ENCODE measurements at places on chromosomes 11 and 22. TPM values are rescaled to one million over a fixed set of nuclear protein-coding genes. Genes with fewer than 3 reads are reported as not detected.
A peak's percentile ranks its signal among the peaks of the same experiment; 100 is the strongest.

GRCh38 chr22:20495861-20496681 is 476 bp upstream of the KLHL22 start:
- peak; percentile 99 for DNase-seq

DNA sequence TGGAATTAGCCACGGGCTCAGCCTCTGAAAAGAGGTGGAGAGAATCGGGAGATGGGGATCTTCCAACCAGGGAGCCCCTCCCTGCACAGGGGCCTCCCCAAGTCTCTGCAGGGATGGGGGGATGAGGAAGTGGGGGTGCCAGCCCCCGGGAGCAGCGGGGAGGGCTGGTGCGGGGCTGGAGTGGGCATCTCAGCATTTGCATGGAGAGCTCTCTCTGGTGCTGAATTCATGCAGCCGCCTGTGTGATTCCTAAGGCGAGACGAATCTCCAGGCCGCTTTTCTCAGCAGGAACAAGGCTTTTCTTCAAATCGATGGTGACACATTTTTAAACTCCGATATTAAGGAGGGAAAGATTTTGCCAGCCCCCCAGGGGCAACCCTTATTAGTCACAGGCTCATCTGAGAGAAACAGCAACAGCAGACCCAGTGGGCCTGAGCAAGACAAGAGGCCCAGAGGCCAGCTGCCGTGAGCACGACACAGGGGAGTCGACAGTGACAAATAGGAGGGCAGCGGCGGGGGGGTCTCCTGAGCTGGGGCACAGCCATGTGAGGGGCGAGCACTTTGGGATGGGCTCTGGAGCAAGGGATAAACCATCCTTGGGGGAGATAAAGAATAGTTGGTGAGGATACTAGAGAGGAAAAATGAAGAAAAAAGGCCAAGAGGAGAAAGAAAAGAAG is 29.0 kb downstream of the MACROD1 start:
- DNase-seq, result no peak

GRCh38 chr11:115912484-115912945 is 408.3 kb upstream of the CADM1 start:
- DNase-seq, result no peak

The OR5B17 gene
- not detected for polyA plus RNA-seq

The GGT1 gene
- polyA plus RNA-seq, result 1.8 TPM

GRCh38 chr11:75592715-75593114 is 30.7 kb downstream of the SERPINH1 start:
- DNase-seq, result no peak

The KCNJ4 gene
- not detected for polyA plus RNA-seq

DNA sequence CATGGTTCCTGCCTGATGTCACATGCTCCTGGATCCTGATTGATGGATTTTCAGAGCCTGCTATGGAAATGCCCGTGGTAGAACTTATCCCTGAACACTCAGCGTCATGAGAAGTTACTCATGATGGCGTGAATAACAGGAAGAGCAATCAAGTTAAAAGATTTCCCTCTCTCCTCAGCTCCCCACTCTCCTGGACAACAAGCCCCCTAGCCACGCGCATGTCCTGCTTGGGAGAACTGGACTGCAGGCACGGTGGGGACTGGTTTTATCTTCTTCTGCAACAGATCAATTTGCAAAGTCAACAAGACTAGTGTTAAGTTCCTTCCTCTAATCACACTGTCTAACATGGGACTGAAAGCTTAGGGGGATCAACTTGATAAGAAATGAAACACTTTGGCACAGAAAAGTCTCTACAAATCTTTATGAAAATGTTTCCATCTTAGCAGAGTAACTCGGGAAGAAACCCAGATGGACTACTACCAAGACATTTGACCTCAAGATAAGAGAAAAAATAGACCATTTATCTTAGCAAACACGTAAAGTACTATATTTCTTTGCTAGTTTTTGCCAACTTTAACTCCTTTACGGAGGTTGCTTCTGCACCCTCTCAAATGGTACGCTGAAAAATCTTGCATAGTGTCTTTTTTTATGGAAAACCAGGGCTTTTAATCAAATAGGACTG is 27.6 kb downstream of the POU2AF1 start:
- DNase-seq, result no peak

DNA sequence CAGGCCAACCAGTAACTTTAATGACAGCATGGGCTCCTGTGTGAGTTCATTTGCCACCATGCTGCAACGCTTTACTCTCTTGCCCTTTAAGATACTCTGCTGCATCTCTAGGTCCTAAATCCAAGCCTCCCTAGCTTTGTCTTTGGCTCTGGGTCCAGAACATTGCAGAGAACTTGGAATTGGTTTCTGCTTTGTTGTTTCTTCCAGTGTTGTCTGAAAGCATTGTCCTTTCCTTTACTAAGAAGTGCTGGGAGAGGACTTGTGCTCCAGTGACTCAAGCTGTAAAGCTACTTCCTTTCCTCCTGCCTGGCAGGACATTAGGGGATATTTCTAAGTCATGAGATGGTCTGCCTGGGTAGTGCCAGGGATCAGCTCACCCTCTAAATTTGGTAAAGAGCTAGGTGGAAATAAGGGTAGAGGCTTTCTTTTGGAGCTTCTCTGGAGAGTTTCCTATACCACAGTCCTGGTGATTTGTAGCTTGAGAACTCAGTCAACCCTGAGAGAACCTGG is 202.5 kb upstream of the CADM1 start:
- no peak for DNase-seq

DNA sequence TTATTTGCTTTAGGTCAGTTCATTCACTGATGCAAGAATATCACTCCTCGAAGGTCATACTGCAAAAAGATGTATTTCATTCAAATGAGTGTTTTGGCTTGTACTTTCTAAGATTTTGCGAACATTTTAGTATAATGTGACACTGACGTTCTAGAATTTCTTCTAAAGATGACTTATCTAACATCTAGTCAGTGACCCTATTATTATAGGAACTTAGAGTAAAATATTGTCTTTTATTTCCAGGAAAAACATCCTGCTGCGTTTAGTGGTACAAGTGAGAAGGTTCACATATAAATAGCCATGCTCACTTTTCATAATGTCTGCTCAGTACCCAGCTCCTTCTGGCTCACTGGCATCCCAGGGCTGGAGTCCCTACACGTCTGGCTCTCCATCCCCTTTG is at the start of gene OR52M1:
TSS of gene OR52M1 (plus strand) at position 301 of the 400 bp plus-strand sequence. CDS start at position 301, 0 bp downstream.
- DNase-seq, result no peak

The DBX1 gene
- not detected for polyA plus RNA-seq

DNA sequence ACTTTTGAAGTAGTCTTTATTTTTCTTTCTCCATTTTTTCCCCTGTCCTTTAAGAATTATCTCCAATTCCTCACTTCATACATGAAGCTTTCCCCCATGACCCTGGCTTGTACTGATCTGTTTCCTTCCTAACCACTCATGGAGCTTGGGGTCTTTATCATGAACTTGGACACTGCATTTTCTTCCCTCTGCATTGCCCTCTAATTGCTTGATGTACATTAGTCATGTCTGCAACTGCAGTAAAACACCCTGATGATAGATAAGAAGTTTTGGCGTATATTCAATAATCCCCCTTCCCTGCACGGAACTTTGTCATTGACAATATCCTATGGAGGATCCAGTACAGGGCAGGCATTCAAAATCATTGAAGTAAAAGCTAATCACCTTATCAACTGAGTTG is 3.4 kb downstream of the HEPHL1 start:
- DNase-seq, result no peak

The TMPRSS13 gene
- polyA plus RNA-seq, result not detected

Data from SK-N-SH (cell line).